Skeletal muscle cell (primary cell): ENCODE measurements at places on chromosomes 16 and 17.
A peak's percentile ranks its signal among the peaks of the same experiment; 100 is the strongest.

DNA sequence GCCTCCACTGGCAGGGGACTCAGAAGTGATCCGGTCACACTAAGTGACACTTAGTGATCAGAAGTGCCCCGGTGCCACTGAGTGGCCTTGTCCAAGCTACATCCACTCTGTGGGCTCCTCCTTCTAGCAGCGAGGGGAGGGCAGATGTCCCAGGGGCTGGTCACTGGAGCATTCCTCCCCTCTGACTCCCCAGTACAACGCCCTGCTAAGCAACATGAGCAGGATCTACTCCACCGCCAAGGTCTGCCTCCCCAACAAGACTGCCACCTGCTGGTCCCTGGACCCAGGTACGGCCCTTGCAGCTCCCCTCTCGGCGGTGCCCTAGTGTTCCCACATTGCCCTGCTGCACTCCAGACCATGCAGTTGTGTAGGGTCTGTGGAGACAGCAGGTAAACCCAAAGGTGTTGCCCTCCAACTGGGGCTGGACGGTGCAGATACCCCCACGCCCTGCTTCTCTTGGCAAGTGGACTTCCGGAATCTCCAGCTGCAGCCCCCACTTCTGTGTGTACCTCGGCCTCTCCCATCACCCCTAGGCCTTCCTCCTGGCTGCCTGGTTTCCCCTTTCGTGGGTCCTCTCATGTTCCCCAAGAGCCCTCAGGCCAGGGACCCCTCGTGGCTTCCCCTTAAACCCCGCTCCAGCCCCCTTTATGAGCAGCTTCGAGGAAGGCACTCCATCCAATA, 2.1 kb downstream of the ACE start:
- DNase-seq: peak; percentile 62

GRCh38 chr16:83850947-83851346, 43.2 kb downstream of the HSBP1 start:
- DNase-seq: no peak

- DNase-seq: no peak
Measured at GRCh38 chr17:19723964-19724363, 7.6 kb upstream of the SLC47A2 start.

- DNase-seq: peak; percentile 9
Measured at GRCh38 chr17:5381542-5381941, 37.9 kb downstream of the NUP88 start.

DNA sequence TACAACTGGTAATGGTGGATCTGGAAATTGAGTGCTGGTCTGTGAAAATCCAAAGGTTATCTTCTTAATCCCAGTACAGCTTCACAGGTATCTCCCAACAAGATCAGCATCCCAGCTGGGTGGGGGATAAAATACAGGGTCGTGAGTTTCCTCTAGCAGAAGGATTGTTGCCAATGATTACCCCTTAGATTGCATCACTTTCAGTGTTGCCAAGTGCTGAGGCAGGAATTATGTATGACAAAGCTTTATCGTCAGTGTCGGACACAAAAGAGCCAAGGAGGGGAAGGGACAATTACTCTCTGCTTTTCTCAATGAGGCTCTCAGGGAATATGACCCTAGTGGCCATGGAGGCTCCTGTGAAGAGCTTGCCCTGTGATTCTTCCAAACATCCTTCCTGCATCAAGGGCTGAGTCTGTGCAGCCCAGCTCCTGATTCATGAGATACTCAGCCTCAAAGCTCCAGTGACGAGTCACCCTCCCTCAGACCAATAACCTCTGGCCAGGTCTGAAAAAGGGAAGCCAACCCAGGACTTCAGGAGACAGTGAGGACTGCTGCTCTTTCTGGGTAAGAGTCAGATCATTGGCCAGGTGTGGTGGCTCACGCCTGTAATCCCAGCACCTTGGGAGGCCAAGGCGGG, 15.0 kb downstream of the OR1F1 start:
- no peak for DNase-seq

GRCh38 chr16:71808593-71809459, at the start of gene AP1G1:
TSS of gene AP1G1 (minus strand) at chr16:71808834. CDS start at chr16:71789479, 19,355 bp downstream.
- peak; percentile 98 for DNase-seq

- no peak for DNase-seq
Measured at GRCh38 chr16:14109782-14110727, 38.9 kb downstream of the MRTFB start.

DNA sequence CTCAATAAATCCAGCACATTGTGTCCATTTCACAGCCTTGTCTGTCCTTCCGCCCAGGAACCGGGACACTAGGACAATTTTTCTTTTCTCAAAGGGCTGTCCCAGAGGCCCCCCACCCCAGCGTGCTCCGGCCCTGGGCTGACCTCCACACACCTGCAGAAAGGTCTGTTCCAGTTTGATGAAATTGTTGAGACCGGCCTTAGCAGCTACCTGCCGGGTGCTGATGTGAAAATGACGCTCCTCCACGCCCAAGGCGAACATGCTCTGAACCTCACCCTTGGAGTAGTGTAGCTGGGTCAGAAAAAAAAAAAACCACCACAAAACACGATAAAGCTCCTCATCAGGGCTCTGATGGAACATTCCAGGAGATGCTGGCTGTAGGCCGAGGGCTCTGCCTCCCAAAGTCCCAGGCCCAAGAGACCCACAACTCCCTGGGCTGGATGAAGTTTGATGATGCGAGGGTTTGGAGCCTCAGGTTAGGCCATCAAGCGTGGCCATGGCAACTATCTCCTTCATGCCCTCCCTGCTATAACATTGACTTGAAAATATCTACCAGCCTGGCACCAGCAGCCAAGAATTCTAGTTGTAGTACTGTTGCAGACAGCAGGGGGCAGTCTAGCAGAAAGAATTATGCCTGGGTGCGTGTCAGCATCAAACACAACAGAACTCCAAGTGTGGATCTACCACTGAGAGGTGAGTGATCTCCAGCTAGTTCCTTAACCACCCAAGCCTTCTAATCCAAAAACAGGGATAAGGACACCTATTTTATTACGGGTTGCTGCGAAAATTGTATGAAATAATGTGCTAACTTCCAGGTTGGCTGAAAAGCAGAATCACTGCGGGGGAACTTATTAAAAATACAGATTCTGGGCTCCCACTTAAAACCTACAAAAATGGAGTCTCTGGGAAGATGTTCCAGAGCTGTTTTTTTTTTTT, 62.1 kb downstream of the RMI2 start:
- DNase-seq: peak; percentile 30

- no peak for DNase-seq
Measured at GRCh38 chr16:89565506-89566372, 5.3 kb downstream of the RPL13 start.

GRCh38 chr16:59295993-59296736, 562.0 kb upstream of the GOT2 start:
- no peak for DNase-seq

DNA sequence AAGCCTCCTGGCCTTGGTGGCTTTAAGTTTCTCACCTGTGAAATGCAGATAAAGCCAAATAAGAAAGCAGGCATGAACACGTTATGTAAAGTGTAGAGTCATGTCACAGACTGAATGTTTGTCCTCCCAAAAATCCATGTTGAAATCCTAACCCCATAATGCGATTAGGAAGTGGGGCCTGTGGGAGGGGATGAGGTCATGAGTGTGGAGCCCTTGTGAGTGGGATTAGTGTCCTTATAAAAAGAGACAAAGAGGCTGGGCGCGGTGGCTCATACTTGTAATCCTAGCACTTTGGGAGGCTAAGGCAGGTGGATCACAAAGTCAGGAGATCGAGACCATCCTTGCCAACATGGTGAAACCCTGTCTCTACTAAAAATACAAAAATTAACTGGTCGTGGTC, 19.5 kb upstream of the C16orf78 start:
- DNase-seq: no peak

GRCh38 chr16:29310852-29311314, 95.6 kb downstream of the NPIPB11 start:
- DNase-seq: no peak

GRCh38 chr17:17511293-17511741, 15.1 kb upstream of the RASD1 start:
- DNase-seq: no peak

GRCh38 chr16:80788027-80788426, 16.4 kb downstream of the CDYL2 start:
- DNase-seq: no peak

DNA sequence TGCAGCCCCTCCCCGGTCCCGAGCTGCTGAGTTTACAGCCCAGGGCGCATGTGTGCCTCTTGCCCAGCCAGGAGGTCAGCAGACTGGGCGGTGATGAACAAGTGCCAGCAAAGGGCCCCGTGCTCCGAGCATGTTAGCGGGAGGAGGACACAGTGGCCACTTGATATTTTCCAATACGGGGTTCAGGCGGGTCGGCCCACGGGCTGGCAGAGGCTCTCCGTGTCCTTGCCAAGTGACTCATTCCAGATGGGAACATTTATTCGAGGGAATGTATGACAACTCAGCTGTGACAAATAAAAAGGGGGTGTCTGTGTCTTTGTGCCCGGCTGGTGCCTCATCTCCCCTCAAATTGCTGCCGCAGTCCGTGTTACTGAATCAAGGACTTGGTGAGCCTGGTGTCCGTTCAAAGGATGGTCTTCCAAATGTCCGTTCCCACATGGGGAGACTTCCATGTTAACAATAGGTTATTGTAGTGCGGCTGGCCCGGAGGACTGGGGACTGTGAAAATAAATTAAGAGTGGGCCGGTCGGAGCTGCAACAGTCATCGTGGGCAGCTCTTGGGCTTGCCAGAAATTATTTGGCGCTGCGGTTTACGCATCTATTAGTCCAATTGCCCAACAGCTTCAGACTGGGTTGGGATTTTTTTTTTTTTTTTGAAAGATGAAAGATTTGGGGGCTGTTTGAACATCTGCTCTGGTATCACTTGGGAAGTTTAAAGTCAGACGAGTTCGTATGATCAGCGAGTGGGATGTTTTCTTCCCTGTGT, 174.0 kb upstream of the CIBAR2 start:
- DNase-seq: peak; percentile 47

- no peak for DNase-seq
Measured at GRCh38 chr17:43986225-43986981, 18.0 kb upstream of the NAGS start.

- DNase-seq: no peak
Measured at GRCh38 chr17:64626827-64627226, 35.3 kb downstream of the SMURF2 start.

DNA sequence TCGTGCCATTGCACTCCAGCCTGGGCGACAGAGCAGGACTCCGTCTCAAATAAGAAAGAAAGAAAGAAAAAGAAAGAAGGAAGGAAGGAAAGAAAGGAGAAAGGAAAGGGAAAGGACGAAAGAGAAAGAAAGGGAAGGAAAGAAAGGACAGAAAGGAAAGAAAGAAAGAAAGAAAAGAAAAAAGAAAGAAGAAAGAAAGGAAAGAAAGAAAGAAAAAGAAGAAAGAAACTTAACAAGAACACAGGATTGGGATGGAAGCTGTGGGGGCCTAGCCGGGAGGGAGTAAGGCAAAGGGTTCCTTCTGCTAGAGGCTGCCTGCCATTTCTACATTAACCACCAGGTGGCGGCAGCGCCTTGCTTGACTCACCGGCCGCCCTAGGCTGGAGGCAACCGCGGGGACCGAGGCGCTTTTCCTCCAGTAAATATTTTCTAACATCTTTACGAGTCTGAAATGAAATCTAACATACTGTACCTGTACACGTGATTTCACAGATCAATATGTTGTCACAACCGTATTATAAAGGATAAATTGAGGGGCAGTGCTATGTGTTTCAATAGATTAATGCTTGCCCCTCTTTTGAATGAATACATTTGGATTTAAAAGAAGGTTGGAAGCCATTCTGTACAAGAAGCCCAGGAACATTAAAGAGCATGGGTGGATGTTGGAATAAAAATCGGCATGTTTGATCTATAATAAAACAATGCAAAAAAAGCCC, 6.1 kb downstream of the GJD3 start:
- no peak for DNase-seq

GRCh38 chr17:82222816-82223215, 6.0 kb upstream of the SLC16A3 start:
- no peak for DNase-seq
